ENCODE measurements at places on chromosomes 4 and X.

DNA sequence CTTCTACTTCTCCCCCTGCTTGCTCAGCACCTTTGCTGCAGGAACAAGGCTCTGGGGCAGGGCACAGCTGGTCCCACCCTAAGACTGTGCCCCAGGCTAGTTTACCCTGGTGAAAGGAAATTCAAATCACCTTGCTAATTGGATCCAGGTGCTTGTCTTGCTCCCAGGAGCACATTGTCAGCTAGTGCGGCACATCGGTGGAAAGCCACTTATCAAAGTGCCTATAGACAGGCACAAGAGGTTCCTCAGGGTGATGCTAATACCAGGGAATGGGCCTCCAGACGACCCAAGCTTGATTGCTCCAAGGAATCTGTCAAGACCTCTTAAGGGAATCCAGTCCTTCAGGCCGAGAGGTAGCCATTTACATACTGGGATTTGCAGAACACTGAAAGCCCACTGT is 64.5 kb upstream of the PRPS1 start:
- no peak for DNase-seq

DNA sequence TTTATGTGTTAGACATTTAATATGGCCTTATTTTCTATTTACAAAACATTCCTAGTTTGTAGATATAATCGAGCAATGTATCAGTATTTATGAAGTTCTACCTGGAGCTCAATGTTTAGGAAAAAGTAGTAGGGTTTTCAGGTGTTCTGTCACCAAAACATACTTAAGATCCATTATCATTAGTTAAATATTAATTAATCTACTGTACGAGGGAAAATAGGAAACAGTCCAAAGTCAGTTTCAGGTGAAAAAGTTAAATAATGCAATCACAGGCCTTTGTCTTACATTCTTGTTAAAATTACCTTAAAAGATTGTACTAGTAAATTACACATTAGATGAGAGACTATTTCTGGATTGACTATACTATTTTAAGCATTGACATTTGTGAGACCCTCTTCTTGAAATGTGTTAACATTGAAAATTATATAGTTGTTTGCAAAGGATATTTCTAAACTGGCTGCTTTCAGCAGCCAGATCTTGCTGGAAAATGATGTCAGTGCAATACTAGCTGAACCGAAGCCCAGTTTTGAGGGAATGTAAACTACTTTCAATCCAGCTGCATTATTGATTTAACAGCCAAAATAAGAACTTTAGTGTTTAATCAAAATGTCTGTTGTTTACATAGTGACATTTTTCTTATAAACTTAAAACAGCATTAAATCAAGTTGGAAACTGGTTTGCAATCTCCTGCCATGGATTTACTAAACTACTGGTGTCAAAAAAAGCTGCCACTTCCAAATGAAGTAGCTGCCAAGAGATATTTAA is 19.3 kb downstream of the GUCY1B1 start:
- no peak for DNase-seq

GRCh38 chrX:19368576-19368975 is 24.8 kb downstream of the PDHA1 start:
- DNase-seq, result no peak

GRCh38 chr4:7075962-7076695 is 8.3 kb upstream of the GRPEL1 start:
- no peak for DNase-seq

DNA sequence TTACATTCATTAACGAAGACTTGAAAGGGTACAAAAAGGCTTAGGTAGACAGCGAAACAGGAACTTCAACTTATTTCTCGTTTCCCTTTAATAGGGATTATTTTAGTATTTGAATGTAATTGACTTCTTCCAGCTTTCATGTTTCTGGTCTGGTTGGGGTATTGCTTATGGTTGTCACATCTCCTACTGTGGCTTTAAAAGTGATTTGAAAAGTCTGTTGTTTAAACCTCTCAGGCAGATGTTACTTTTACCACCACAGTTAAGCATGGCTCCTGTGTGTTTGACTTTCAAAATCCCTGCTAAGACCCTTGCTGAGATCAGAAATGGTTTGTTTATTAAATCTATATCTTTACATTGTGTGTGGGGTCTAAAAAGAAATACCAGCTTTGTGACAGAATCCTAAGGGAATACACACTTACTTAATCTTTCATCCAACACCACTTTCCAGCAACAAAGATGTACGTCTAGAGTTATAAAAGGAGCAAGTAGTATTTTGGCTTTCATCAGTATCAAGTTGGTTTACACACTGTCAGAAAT is 661.2 kb downstream of the FAT4 start:
- DNase-seq, result no peak

DNA sequence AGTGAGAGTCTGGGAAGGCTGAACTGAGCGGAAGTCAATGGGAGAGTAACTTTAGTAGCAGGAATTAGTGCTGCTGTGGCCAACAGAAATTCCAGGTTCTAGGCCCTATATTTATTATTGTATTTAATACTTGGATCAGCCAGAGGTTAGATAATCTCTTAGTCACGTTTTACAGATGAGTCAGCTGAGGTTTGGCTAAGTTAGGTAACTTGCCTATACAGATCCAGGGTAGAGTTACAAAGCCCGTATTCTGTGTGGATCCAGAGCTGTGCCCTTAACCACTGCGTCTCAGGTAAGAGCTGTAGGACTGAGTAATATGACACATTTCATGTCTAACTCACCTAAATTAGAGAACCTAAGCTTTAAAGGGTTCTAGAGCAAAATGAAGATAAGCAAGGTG is 20.5 kb downstream of the PSMD10 start:
- no peak for DNase-seq

- no peak for DNase-seq
These were observed 71.5 kb upstream of the VCX2 start for GRCh38 chrX:8242431-8243020.

DNA sequence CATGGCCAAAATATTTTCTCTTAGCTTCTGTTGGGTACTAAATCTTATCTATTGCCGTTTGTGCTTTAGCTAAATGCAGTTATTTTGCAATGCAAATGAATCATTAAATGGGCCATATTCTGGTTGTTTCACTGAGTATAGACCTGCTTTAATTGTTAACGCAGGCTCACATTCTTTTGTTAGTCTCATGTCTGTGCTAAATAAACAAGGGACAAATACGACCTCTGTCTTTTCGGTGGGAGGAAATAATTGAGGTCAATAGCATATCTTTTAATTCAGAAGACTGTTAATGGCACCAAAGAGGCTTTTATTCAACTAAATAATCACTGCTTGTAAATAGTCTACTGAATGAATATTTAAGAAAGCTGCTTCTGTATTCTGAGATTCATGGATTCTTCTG is 76.9 kb downstream of the DIAPH2 start:
- DNase-seq, result no peak

DNA sequence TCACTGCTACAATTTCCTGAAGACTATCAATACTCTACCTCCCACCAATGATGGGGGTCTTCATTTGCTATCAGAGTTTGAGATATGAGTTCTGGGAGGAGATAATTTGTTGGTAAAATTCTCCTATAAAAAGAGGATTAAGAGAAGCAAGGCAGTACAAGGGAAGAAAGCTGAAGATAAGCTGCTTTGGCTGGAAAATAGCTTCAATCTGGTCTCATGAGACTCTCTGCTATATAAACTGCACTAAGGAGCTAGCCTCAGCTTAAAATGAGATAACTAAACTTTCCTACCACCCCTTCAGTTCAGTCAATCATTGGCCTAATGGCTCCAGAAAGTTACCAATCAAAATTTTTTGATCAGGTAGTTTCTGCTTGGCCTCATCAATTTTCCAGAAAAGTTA is 2105.0 kb downstream of the ARAP2 start:
- no peak for DNase-seq

DNA sequence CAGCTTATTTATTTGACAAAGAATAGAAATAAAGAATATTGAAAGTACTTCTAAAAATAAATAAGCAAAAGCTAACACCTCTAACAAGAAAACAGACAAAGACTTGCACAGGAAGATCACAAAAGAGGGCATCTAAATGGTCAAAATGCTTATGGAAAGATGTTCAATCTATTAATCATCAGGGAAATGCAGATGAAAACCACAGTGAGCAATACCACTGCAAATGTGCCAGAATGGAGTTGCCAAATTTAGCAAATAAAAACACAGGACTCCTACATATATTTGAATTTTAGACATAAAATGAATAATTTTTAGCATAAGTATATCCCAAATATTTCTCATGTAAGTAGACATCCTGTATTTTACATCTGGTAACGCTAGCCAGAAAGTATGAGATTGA is 56.1 kb upstream of the HPGD start:
- no peak for DNase-seq

GRCh38 chr4:36824682-36825081 is 419.9 kb upstream of the NWD2 start:
- DNase-seq, result no peak

DNA sequence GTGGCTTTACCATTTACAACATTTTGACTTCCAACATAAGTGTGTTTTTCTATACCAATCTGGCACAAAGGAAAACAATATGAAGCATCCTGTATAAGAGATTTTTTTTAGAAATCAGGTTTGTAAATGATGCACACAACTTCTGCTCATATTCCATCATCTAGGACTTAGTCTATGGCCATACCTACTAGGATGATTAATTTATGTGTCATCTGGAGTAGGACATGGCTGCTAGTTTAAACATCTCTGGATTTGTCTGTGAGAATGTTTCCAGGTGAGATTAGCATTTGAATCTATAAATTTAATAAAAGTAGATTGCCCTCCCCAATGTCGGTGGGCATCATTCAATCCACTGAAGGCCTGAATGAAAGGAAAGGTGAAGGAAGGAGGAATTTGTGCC is 682.8 kb upstream of the GRID2 start:
- DNase-seq, result no peak

- no peak for DNase-seq
These were observed 107.0 kb downstream of the TRAPPC11 start for GRCh38 chr4:183766140-183766539.

- no peak for DNase-seq
These were observed 9.6 kb downstream of the UBA6 start for GRCh38 chr4:67691328-67691727.

DNA sequence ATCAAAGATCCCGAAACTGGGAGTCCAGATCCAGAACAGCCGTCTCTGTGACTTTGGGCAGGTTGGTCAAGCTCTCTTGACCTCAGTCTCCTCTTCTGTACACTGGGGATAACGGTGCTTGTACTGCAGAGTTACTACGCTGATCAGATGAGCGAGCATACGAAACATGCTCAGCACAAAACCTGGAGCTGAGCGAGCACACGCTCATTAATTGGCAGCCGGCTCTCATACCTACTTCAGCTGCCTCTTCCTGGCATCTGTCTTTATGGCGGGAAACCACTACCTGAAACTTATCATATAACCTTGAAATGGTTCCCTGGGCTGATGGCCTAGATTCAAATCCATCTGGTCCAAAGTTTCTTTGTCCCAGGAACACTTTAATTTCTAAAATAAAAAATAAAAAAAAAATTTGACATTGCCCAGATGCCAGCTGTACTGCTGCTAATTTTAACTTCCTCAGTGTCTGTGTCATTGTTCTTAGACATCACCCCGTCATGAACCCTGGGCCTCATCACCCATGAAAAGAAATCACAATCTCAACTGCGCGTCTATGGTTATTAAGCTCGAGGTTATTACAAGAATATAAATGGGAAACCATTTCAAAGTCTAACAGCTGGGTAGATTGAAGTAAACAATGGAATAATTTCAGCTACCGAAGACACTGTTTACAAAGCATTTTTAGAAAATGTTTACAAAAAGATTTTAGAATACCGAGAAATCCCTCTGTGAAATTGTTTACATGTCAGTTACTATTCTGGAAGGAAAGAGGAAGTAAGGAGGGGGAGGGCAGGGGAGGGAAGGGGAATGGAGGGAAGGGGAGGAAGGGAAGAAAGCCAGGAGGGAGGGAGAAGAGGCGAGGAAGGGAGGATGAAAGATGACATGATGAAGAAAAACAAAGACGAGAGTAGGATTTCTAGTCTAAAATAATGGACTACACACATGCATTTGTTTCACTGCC is 49.0 kb downstream of the CRMP1 start:
- DNase-seq, result no peak

- no peak for DNase-seq
These were observed 18.1 kb downstream of the OFD1 start for GRCh38 chrX:13752646-13753045.

GRCh38 chr4:121654738-121655137 is 42.0 kb downstream of the ANXA5 start:
- DNase-seq, result no peak

DNA sequence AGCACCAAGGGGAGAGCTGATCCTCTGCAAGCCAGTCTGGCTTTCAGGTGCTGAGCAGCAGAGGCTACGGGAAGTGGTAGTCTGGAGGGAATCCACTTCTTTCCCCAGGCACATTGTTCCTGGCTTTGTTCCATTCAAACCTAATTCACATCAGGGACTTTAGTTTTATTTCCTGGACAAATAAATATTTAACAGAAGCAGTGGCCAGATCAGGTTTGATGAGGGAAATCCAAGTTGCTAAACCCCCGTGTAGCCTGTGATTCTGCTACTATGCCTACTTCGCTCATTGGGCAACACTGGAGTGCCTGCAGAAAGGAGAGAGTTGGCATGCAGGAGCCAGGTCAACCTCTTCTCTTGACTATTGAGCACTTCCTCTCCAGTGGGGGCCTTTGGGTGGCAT is 13.8 kb upstream of the STBD1 start:
- DNase-seq, result no peak

GRCh38 chrX:153984351-153985178 is 12.0 kb downstream of the TMEM187 start:
- no peak for DNase-seq

GRCh38 chr4:119049342-119049741 is 86.3 kb upstream of the MYOZ2 start:
- DNase-seq, result no peak

GRCh38 chr4:146190456-146190855 is 14.9 kb downstream of the LSM6 start:
- DNase-seq, result no peak

- no peak for DNase-seq
These were observed 144.9 kb downstream of the PALLD start for GRCh38 chr4:168641811-168642140.

DNA sequence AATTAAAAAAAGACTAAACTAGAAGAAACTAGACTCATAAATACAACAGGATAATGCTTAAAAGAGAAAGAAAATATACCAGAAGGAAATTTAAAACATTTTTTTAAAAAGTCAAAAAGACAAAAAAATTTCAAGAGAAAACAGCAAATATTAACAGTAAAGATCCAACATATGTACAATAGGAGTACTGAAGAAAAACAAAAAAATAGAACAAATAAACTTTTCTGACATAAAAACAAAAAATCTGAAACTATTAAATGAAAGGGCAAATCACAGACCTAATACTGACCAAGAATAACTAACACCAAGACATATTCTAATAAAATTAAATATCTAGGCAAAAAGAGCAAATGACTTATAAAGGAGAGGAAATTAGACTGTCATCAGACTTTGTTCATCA is 11.5 kb downstream of the DNAJB14 start:
- no peak for DNase-seq

GRCh38 chr4:17763931-17764330 is 17.5 kb downstream of the FAM184B start:
- no peak for DNase-seq

- no peak for DNase-seq
These were observed 47.0 kb upstream of the FAT1 start for GRCh38 chr4:186770481-186771175.

Data from NCI-H510A (cell line).